ENCODE measurements at places on chromosomes 3 and 15.
A peak's percentile ranks its signal among the peaks of the same experiment; 100 is the strongest.

GRCh38 chr3:100900671-100901335 lies 92.4 kb downstream of the ABI3BP start:
- DNase-seq = no peak

GRCh38 chr3:4818986-4819693 lies 160.1 kb upstream of the BHLHE40 start:
- DNase-seq = no peak

DNA sequence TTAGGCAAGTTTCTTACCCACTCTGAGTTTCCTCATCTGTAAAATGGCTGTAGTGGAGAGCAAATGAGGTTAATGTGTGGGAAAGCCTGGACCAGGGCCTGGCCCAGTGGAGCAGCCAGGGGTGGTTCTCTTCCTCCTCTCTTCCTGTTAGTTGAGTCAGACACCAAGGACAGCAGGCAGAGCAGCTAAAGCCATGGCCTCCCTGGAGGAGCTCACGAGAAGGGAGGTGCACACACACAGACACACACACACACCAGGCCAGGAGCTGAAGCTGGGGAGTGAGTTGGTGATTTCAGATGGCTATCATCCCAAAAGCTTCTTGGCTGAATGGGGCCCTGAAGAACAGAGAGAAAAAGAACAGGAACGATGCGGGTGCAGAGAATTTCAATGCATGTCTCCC lies 33.2 kb upstream of the TSPAN3 start:
- DNase-seq = no peak

DNA sequence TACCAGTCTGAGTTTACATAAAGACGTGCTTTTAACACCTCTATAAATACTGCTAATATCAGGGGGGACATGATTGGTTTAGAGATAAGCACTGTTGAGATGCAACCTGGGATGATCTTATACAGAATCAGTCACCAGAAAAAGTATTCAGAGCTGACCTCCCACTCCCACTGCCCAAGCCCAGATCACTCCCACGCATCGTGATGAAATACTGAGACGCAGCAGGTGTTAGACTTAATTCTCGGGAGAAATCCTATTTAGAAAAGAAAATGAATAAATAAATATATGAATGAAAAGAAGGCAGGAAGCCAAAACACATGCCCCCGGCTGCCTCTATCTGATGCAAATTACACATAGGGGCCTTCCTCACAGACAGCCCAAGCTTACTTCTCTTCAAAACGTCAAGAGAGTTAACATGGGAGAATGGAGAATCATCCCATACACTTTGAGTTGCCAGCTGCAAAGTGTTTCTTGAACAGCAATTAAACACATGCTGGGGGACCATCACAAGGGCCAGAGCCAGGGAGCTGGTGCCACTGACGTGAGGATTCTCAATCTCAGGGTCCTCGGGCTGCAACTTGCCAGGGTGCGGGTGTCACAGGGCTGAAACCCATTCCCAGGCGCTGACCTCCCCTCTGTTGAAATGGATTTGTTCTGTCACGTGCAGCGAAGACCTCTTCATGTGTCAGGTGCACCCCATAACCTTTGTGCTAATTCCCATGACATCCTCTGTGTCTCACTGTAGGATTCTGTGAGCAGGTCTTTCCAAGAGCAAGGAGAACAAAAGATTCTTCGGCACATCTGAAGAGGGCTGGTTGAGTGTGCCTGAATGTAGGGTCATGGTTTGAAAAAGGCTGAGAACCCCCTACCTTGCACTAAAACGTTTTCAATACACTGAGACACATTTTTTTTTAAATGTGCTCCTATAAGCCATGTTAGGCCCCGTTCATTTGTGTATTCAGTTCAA lies 764.2 kb upstream of the ARRDC4 start:
- DNase-seq = no peak

GRCh38 chr3:142890592-142890991 lies 1.7 kb upstream of the PCOLCE2 start:
- DNase-seq = no peak

DNA sequence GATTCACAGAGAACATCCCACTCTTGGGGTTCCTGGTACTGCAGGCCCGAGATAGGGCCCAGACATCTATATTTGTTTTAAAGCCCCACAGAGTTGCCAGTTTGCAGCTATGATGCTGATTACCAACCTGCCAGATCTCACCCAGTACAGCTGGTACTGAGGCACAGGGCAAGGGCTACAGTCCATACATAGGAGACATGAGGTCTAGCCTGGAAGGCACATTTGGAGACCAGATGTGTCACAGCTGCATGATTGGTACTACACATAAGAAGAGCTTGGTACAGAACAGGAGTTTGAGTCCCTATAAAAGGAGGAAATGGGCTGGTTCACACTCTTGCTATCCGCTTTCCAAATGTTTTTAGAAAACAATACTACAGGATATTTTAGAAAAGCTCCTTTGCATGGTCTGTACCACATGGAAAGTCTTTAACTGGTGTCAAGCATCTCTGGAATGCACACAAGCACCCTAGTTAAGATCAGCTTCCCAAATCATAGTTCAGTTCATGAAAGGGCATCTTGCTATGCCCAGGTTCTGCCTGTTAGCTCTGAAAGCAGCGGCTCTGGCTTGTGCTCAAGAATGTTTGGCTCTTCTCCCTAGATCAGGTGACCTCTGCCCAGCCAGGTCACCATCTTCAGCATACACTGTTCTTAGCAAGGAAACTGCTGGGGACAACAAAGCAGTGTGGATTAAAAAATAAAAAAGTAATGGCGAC lies 20.6 kb downstream of the MTMR14 start:
- no peak for DNase-seq

DNA sequence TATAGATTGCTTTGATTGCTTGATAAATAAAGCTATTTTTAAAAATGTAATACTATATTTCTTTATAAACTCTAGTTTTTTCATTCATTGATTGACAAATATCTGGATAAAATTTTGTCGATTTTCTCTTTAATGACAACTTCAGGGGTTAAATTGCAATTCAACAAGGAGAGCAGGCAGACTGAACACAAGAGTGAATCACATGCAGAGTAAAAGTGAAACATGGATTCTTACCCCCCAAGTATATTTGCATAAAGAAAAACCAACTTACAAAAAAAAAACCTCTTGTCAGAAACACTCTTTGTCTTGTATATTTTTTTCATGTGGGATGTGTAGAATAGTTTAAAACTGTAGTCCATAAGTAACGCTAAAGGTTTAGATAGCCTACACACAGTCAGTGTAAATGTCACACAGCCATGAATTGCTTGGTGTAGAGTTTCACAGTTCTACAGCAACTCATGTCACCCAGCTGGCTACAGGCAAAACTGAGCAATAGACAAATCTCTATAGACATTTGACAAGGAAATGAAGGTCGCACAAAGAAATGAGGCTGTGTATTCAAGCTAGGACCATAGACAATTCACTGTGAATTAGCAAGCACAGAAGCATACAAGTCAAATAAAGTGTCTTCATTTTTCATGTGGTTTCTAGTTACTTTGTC lies 141.6 kb downstream of the THRB start:
- DNase-seq = no peak

- no peak for DNase-seq
Observed at GRCh38 chr3:31345581-31345980, 187.1 kb upstream of the STT3B start.

GRCh38 chr3:129282727-129283327 lies 4.2 kb downstream of the HMCES start:
- no peak for DNase-seq

DNA sequence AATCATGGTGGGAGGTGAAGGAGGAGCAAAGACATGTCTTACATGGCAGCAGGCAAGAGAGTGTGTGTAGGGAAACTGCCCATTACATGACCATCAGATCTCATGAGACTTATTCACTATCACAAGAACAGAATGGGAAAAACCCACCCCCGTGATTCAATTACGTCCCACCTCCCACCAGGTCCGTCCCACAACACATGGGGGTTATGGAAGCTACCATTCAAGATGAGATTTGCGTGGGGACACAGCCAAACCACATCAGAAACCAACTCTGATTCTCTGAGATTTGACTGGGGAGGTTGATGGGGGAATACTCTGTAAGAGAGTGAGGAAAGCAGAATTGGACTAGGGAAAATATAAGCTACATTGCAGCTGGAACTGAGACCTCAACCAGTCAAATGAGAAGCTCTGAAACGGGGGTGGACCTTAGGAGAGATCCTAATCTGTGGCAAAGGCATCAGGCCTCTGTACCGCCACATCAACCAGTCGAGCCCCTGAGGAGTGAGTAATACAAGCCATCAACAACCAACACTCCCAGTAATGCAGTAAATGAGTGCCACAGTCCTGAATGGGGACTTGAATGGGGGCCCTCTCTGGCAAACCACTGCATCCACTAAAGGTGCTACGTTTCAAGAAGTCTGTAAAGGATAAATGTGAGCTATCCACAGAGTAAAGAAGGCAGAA lies 207.9 kb upstream of the GADL1 start:
- peak; percentile 8 for DNase-seq

GRCh38 chr15:88479169-88479568 lies 11.7 kb downstream of the MRPS11 start:
- no peak for DNase-seq

DNA sequence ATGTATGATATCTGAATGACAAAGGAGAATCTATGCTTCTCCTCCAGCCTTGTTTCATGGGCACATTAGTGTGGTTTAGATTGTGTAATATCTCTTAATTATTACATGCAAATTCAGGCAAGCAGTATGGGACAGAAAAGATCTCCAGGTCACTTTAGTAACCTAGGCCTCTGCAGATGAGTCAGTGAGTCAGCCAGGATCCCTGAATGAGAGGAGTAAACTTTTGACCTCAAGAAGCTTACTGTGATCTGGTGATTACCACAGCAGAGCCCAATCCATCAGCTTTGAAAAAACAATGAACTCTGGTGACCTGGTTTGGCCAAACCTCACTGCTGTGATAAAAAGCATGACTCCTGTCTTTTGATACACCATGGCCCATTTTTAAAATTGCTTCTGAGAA lies 107.8 kb downstream of the LRRN1 start:
- DNase-seq = no peak

- DNase-seq = no peak
Observed at GRCh38 chr3:127365163-127365798, 77.4 kb upstream of the PRR20G start.

GRCh38 chr15:43521419-43521818 lies 4.0 kb downstream of the MAP1A start:
- no peak for DNase-seq

- DNase-seq = no peak
Observed at GRCh38 chr3:112389961-112390360, 57.0 kb downstream of the CD200 start.

DNA sequence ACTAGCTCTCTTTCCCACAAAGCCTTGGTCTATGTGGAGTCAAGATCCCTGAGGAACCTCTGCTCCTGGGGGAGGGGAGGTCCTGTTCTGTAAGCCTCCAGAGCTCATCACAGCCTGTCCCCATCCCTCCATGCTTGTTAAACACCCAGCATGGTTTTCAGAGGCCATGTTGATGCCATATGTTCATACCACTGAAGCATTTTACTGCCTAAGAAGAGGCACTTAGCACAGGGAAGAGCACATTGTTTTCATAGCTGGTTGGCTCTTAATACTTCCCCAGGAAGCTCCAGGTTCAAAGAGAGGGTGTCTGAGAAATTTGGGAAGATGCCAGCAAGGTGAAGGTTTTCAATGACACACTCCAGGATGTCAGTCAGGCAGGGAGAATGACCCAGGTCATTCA lies 25.6 kb downstream of the CPNE4 start:
- DNase-seq = no peak

DNA sequence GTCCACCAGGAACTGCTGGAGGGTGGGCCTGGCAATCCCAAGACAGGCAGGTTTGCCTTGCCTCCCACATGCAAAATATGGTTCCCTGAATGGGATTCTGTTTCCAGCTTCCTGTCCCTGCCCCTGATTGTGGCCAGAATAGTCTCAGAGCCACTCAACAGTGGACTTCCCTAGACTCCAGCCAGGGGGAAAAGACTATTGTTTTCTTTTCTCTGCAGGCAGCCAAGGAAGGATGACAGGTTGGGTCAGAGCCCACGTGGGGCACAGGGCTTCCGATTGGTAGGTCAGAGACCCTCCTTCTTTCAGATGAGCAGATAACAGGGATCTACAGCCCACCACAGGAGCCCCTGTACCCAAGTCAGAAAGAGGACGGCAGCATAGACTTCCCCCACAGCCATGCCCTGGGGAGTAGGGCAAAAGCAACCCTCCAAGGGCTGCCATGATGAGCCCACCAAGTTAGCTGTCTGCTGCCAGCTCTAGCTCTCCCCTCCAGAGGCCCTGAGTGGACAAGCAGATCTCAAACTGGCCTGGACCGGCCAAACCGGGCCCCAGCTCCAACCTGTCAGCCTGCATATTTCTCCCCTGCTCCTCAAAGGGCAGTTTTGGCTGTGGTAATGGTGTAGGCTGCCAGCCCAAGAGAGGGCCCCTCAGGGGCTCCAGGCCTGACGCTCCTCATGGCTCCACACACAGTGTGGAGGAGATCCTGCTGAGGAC lies 6.4 kb downstream of the TLR9 start:
- no peak for DNase-seq

DNA sequence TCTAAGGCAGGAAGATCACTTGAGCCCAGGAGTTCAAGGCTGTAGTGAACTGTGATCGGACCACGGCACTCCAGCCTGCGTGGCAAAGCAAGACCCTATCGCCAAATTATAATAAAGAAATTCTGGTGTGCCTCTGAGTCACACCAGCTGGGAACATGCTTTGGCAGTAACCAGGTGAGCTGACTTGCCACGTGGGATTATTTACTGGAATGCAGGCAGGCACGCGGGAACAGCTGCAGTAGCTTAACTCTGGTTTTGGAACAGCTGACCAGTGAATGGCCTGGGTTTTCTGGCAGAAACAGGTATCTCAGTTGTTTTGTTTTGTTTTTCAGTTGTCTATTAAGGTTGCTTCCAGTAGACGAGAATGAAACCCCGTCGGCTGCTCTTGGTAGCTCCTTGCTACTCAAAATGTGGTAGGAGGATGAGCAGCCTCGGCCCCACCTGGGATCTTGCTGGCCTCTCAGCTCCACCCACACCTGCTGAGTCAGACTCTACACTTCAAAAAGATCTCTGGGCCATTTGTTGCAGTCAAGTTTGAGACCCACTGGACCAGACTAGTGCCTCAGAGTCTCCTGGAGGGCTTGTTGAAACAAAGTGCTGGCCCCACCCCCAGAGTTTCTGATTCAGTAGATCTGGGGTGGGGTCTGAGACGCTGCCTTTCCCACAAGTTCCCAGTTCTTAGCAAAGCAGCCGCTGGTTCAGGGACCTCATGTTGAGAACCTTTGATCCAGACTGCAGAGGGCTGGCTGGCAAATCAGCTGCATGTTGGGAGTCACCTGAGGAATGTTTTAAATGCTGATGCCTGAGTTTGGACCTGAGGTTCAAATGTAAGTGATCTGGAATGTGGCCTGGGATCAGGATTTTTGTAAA lies 26.6 kb downstream of the IDH2 start:
- DNase-seq = no peak

GRCh38 chr15:77530576-77530975 lies 102.1 kb downstream of the LINGO1 start:
- DNase-seq = no peak

- DNase-seq = no peak
Observed at GRCh38 chr15:96410175-96411055, 79.9 kb downstream of the NR2F2 start.

GRCh38 chr3:122481390-122481789 lies 33.3 kb downstream of the KPNA1 start:
- DNase-seq = no peak

GRCh38 chr3:64578062-64578770 lies 109.6 kb downstream of the ADAMTS9 start:
- no peak for DNase-seq

- DNase-seq = no peak
Observed at GRCh38 chr3:39644176-39644575, 165.2 kb upstream of the MYRIP start.

- no peak for DNase-seq
Observed at GRCh38 chr3:186679151-186679550, 13.3 kb downstream of the HRG start.

GRCh38 chr3:79651536-79652065 lies 116.2 kb downstream of the ROBO1 start:
- no peak for DNase-seq
